Activated T-cell treated with anti-CD3 and anti-CD28 coated beads, Interleukin-2, amount 50 U/mL, for 72 hours (primary cell): ENCODE measurements at places on chromosomes 4 and X. TPM values are rescaled to one million over a fixed set of nuclear protein-coding genes. Genes with fewer than 3 reads are reported as not detected.

GRCh38 chr4:116866106-116866505 lies 219.3 kb downstream of the TRAM1L1 start:
- H3K27me3 ChIP-seq, result no peaks in the 10 kb centered on the region
- no peak for DNase-seq
- H3K36me3 ChIP-seq, result no peaks in the 10 kb centered on the region
- no peak overlapping the region for H3K4me3 ChIP-seq
- no peaks in the 10 kb centered on the region for H3K4me1 ChIP-seq

DNA sequence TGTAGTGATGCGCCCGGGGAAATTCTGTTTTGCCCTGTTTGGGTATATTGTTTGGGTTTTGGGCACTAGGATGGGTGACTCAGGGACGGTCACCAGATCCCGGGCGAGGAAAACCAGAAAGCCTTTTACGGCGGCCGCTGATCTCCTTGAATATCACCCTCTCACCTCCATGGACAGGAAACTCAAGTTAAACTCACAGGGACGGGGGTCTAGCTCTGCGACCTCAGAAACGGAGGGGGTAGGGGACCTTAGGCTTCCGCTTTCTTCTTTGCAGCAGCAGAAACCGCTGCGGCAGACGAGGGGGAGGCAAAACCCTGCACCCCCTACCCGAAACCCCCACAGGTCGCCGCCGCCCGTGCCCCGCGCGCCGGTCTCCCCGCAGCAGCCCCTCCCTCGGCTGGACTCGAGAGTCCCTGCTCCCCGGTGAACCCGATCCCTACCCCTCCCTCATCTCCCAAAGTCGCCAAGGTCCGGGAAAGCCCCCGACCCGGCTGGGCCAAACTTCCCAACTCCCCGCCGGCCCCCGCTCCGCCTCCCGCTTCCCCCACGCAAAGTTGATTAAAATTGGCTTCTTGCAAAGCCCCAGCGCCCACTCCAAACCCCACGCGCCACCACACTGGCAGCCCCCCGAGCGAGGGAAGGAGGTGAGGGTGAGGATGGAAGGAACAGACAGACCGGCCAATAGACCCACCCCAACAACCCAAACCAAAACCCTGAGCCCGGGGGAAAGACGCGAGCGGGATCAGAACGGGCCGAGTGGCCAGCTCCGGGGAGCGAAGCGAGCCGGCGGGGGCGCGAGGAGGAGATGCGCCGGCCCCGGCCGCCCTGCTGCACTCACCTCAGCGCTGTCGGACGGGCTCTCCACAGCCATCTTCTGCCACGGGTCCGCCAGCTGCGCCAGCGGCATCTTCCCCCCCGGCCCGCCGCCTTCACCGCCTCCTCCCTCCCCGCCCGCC lies 705 bp downstream of the RPS6KA3 start:
- peaks cover 23% of the 10 kb centered on the region for H3K4me1 ChIP-seq
- H3K4me3 ChIP-seq, result peak overlapping the region; percentile 97
- peaks cover 5% of the 10 kb centered on the region for H3K36me3 ChIP-seq
- peak overlapping the region; percentile 97 for H3K27ac ChIP-seq
- DNase-seq, result peak; percentile 29

DNA sequence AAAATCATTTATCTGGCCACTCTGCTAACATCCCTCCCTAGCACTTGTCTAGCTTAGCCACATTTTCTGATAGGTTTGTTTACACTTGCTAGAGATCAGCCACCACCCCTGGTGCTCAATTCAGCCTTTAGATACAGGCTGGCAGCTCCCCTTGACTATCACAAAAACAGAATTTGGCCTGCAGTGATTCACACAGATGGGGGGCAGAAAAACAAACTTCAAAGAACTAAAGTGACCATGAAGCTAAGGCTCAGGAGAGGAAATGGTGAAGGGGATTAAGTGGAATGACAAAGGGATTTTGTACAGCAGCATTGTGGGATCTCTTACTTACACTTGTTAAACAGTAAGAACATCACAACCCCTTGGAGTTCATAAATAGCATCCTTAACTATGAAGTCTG lies 1718.0 kb upstream of the PCDH7 start:
- no peak for DNase-seq
- no peaks in the 10 kb centered on the region for H3K36me3 ChIP-seq

DNA sequence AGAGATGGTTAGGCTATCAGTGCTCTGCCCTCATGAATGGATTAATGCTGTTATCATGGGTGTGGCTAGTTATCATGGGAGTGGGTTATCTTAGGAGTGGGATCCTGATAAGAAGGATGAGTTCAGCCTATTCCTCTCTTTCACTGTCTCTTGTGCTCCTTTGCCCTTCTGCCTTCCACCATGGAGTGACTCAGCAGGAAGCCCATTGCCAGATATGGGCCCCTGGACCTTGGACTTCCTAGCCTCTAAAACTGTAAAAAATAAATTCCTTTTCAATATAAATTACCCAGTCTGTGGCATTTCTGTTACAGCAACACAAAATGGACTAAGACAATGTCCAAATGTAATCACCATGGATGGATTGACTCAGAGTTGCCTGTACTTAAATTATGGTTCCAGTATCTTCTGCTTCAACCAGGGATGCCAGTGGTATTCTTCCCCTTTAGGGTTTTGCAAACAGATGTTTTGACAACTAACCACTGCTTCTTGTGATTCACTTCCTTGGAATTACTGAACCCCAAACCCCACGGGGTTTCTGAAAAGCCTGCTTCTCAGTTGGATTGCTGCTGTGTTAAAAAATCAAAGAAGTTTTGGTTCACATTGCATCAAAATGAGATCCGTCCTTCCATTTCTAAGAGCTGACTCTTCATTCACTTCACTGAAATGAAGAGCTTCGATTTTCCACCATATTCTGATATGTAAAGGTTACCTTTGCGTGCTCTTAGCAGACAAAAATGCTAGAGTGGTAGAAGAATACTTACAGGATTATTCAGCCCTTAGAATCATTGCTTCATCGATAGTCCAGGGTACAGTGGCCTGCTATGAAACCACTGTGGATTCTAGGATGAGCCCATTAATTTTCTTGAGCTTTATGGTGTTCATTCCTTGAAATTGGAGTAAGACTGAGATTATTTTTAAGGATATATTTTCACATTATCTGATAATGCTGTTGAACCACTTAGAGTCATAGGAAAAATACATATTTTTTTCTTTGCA lies 107.7 kb downstream of the FRMPD4 start:
- H3K4me1 ChIP-seq, result no peaks in the 10 kb centered on the region
- H3K27ac ChIP-seq, result no peak overlapping the region
- H3K27me3 ChIP-seq, result no peaks in the 10 kb centered on the region
- no peaks in the 10 kb centered on the region for H3K36me3 ChIP-seq
- no peak for DNase-seq

DNA sequence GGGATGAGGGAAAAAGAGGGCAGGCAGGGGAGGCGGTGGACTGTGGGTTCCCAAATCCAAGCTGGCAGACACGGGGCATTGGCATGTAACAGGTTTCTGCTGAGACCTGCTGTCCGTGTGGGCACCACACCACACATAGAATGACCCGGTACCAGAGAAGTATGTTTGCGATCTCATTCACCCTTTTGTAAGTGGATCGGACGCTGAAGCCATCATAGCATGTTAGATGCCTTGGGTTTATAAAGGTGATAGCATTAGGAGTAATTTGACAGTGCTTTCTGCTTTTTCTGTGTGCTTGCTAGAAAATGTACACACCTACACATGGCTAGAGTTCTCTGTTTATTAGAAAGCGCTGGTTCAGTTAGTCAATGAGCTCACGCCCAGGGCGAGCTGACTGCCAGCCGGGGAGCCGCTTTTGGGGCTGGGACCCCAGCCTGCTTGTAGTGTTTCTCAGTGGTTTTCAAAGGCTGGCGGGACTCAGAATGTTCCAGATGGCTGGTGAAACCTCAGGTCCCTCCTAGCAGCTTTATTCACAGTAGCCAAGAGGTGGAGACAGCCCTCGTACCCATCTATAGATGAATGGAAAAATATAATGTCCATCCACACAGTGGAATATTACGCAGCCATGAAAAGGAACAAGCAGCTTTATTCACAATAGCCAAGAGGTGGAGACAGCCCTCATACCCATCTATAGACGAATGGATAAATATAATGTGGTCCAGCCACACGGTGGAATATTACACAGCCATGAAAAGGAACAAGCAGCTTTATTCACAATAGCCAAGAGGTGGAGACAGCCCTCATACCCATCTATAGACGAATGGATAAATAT lies 579 bp downstream of the IL3RA start:
- H3K27ac ChIP-seq, result peak overlapping the region; percentile 74
- H3K27me3 ChIP-seq, result peaks cover 16% of the 10 kb centered on the region
- H3K4me1 ChIP-seq, result peaks cover 36% of the 10 kb centered on the region
- DNase-seq, result no peak

DNA sequence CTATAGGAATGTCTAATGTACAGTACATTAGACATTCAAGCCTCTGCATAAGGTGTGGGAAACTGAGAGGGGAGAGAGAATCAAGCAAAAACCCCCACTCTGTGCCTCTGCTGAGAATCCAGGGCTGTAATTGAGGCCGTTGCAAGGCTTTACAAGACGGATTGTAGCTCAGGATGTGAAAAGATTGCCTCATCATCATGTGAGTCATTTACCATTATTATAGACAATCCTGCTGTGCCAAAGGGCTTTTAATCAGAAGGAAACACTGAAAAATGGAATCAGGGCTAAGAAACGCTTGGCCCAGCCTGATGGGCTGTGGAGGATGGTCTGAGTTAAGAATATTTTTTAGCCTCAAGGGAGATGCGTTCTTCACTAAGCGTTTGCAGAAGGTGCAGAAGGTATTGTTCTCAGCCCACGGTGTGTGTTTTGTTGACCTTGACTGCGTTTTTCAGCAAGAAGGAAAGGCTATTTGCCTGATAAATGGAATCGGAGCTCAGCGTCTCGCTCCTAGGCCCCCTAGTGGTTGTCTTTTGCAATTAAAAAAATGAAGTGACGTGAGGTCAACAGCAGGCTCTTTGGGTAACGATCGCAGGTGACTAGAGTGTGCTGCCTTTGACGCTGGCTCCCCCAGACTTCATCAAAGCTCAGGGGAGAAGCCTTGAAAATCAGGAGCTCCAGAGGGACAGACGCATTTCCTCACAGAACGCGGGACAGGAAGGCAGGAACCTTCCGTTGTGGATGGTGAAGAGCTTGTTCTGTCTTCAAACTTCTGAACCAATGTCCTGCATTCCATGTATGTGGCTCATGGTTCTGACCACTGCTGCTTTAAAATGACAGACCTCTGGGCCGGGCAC lies 18.1 kb upstream of the CHRNA9 start:
- peaks cover 80% of the 10 kb centered on the region for H3K4me1 ChIP-seq
- peak overlapping the region; percentile 100 for H3K27ac ChIP-seq
- no peaks in the 10 kb centered on the region for H3K36me3 ChIP-seq

DNA sequence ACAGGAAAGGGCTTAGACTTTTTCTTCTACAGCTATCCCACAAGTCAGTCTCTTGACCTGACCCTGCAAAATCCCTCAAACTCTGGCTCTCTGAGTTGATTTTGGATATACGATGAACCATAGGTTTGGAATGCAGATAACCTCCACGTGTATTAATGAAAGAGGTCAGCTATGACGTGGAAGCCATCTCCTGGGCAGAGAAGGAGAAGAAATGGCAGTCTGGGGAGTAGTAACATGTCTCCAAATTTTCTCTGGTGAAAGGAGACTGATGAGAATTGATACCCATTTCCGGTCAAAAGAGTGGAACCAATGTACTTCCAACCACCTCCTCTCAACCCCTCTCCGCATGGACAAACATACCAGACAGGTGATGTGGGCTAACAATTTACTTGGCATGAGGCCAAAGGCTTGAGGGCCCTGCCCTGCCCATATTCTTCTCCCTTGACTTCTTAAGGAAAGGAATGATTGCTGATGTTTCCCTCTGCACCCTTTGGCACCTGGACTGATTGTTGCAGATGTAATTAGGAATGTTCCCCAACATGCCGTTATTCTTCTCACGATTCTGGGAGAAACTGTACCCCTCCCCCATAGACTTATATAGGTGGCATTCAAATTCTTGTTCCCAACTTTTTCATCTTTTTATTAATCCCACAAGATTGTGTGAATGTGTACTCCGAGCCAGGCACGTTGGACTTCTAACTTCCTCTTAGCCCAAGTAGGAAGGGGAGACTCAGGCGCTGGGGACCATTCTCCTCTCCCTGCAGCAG lies 580 bp upstream of the PLS3 start:
- peaks cover 16% of the 10 kb centered on the region for H3K4me1 ChIP-seq
- H3K27me3 ChIP-seq, result peaks cover 69% of the 10 kb centered on the region
- no peak overlapping the region for H3K4me3 ChIP-seq
- H3K36me3 ChIP-seq, result no peaks in the 10 kb centered on the region
- no peak for DNase-seq
- no peak overlapping the region for H3K27ac ChIP-seq

The TRAM1L1 gene
- not detected for total RNA-seq
